ENCODE measurements at places on chromosomes 12 and 14. TPM values are rescaled to one million over a fixed set of nuclear protein-coding genes. Genes with fewer than 3 reads are reported as not detected.
A peak's percentile ranks its signal among the peaks of the same experiment; 100 is the strongest.

GRCh38 chr12:67422081-67422480 is 152.9 kb downstream of the CAND1 start:
- no peak for DNase-seq

DNA sequence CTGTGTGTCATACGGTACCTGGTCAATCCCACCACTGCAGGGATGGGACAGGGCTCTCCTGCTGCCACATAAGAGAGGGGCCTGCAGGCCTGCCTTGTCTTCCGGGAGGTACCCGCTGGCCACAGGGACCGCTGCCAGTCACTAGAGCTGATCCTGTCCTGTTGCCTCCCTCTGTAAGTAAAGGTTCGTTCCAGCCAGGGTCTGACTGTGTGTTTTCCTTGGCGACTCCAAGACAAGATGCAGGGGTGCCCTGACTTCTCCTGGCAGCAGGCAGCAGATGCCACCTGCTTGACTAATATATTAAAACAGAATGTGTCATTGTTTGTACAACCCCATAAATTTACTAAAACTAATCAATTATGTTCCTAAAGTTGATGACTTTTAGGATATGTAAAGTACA is 41.5 kb upstream of the ASPG start:
- no peak for DNase-seq

GRCh38 chr12:22415342-22416309 is 81.1 kb upstream of the ST8SIA1 start:
- peak; percentile 95 for DNase-seq

DNA sequence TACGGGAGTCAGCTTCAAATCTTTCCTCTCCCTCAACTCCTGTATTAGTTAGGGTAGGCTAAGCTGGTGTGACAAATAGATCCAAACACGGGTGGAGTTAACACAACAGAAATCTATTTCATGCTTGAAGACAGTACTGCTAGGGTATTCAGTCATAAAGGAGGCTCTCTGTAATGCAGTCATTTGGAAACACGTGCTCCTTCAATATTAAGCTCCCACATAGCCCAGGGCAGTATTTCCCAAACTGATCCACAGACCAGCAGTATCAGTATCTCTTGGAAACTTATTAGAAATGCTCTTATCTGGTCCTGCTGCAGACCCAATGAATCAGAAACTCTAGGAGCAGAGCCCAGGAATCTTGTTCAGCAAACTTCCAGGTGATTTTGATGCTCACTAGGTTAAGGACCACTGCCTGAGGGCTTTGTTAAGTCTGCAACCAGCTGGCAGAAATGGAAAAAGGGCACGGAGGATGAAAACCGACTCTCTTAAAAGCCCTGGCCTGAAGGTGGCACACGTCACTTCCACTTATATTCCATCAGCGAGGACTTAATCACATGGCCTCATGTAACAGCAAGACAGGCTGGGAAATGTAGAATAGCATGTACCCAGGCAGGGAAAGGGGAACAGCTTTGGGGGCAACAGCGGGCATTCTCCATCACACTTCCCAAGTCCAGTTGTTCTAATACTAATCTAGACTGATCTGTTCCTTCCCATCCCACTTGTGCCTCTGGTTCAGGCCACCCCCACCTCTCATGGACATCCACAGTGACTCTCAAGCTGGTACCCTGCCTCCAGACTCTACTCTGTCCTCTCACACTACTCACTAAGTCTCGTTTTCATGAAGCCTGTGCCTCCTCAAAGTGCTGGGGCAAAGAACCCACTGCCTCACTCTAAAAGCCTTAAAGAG is 38.2 kb upstream of the RIC8B start:
- peak; percentile 3 for DNase-seq

- no peak for DNase-seq
These were observed 199.2 kb downstream of the NOVA1 start for GRCh38 chr14:26398616-26399015.

- no peak for DNase-seq
These were observed 27.1 kb upstream of the TMTC2 start for GRCh38 chr12:82659343-82660207.

IL26 gene
- not detected for total RNA-seq

SMCO2 gene
- not detected for total RNA-seq

RNFT2 gene
- total RNA-seq: 2.3 TPM

MORN3 gene
- 0.63 TPM for total RNA-seq

Measured in fibroblast of the aortic adventitia (primary cell).